ENCODE measurements at places on chromosomes 13 and 19.
A peak's percentile ranks its signal among the peaks of the same experiment; 100 is the strongest.

GRCh38 chr13:105827111-105827809 lies 708.2 kb downstream of the EFNB2 start:
- DNase-seq = no peak

GRCh38 chr13:24670174-24670573 lies 10.0 kb upstream of the ATP12A start:
- DNase-seq = no peak

GRCh38 chr19:11265177-11265784 lies 3.0 kb upstream of the DOCK6 start:
- DNase-seq = no peak

DNA sequence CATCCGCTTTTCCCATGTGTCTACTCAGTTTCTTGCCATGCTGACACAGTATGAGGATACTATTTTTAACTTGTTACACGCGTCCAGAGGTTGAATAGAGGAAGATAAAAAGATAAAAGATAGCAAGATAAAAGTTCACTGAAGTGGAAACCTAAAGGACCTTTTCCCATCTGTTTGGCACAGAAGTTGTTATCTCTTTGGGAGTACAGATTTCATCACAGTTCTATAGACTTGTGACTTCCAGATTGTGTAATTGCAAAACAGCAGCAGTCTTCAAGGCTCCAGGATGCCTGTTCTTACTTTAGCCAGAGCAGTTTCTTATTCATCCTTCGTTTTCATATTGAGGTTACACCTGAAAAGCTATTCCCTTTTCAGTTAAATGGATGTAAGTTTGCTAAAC lies 369.2 kb downstream of the GPC5 start:
- DNase-seq = no peak

GRCh38 chr19:42184401-42184861 lies 33.0 kb downstream of the DEDD2 start:
- peak; percentile 53 for DNase-seq

DNA sequence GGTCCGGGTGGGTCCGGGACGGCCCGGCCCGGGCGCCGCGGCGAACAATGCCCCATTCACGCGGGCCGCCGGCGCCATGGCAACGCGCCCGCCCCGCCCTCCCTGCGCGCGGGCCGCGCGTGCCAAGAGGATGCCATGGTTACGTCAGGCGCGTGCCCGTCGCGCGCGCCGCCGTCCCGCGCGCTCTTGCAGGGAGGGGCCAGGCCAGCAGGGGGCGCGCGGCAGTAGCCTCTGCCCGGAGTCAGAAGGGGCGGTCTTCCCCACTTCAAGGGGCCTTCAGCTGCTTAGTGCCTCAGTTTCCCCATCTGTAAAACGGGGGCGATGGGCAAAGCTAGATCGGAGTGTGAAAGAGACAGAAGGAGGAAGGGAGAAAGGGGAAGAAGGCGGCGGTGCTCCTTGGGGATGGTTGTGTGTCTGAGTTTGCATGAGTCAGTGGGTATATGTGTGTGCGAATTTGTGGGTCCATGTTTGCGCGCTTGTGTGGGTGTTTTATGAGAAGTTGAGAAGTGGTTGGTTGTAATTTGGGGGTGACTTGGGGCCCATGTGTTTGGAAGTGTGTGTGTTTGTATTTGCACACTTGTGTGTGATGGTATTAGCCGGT lies 11.6 kb upstream of the NFIX start:
- peak; percentile 82 for DNase-seq

DNA sequence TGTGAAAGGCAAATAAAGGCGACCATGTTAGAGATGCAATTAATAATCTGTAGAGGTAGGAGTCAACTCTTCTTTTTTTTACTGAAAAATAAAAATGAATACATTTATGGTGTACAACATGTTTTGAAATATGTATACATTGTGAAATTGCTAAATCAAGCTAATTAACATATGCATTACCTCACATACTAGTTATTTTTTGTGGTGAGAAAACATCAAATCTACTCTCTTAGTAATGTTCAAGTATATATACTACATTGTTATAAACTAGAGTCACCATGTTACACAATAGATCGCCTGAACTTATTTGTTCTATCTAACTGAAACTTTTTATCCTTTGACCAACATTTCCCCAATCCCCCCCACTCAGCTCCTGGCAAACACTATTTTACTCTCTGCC lies 143.2 kb downstream of the POU4F1 start:
- DNase-seq = no peak

DNA sequence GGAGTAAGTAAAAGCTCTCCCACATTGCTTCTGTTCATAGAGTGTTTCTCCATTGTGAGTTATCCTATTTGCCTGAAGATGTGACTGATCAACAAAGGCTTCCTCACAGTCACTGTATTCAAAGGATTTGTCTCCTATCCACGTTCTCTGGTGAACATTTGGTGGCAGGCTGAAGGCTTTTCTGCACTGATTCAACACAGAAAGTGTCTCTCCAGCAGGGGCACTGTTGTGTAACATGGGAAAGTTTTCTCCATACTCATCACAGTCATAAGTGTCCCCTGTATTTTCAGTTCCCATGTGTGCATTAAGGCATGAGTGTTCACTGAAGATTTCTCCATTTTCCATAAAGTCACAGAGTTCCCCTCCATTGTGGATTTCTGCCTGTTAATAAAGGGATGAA lies 17.6 kb downstream of the ZNF121 start:
- no peak for DNase-seq

DNA sequence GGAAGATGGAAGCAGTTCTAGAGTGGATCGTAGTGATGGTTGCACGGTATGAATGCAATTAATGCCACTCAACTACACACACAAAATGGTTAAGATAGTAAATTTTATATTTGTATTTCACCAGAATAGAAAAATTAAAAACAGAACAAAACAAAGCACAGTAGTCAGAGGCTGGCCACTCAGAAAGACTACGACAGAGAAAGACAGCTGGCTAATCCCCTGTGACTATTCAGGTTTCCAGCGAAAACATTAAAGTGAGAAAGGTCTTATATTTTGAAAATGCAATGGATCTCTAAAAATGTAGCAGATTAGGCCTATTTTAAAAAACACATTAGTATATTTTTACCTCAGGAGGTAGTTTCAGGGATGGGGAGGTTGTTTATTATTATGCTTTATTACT lies 131.3 kb upstream of the POSTN start:
- DNase-seq = no peak
